ENCODE measurements at places on chromosomes 5 and 9.

- no peak for DNase-seq
Measured at GRCh38 chr5:37823433-37824152, 16.2 kb downstream of the GDNF start.

DNA sequence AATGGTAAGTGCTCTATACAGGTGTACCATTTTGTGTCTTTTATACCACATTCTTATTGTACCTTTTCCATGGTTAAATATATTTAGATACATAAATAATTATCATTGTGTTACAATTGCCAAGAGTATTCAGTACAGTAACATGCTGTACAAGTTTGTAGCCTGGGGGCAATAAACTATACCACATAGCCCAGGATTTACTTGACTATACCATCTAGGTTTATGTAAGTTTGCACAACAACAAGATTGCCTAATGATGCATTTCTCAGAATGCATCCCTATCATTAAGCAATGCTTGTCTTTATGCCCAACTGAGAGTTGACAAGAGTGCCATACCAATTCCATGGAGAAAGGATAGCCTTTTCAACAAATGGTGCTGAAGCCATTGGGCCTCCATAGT lies 136.7 kb upstream of the PJA2 start:
- no peak for DNase-seq

- no peak for DNase-seq
Measured at GRCh38 chr9:127252410-127253318, 11.9 kb upstream of the GARNL3 start.

- DNase-seq = no peak
Measured at GRCh38 chr5:11104210-11104609, 343.2 kb upstream of the DAP start.

- no peak for DNase-seq
Measured at GRCh38 chr5:11268891-11269290, 507.9 kb upstream of the DAP start.

- DNase-seq = no peak
Measured at GRCh38 chr9:89012294-89013042, 21.2 kb downstream of the S1PR3 start.

- no peak for DNase-seq
Measured at GRCh38 chr9:69748304-69748703, 11.5 kb downstream of the PTAR1 start.

Measured in HT-29 (cell line).